Naive thymus-derived CD8-positive, alpha-beta T cell (primary cell): ENCODE measurements at places on chromosomes 2 and 18. TPM values are rescaled to one million over a fixed set of nuclear protein-coding genes. Genes with fewer than 3 reads are reported as not detected.

DNA sequence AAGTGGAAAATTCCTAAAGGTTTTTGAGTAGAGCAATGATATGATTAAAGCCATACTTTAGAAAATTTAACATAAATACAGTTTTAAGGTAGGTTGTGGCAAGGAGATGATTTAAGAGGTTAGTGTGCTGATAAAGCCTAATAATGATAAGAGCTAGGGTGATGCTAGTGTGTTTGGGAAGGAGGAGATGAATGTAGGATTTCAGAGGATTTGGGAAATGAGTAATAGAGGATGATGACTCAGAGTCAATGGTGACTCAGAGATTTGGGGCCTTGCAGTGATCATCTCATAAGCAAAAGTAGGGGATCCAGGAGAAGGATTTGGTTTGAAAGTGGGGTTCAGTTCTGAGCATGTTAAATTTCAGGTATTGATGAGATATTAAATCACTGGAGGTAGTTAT lies 23.3 kb downstream of the STAMBP start:
- no peak overlapping the region for H3K27ac ChIP-seq
- DNase-seq, result no peak
- H3K27me3 ChIP-seq, result no peaks in the 10 kb centered on the region
- H3K36me3 ChIP-seq, result no peaks in the 10 kb centered on the region
- H3K4me1 ChIP-seq, result no peaks in the 10 kb centered on the region
- H3K4me3 ChIP-seq, result no peak overlapping the region

DNA sequence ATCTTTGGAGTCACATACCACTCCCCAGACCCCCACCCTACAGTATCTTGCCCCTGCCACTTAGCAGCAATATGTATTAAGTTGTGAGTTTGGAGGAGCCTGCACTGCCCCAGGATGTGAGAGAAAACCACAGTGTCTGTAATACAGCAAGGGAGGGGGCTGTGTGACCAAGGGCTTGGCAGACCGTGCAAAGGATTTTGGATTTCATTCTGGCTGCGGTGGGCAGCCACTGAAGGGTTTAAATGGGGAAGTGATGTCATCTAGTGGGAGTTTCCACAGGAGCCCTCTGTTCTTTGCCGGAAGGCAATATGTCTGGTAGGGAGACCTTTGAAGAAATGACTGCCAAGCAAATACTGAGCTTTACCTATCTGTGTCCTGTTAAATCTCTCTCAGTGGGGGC lies 202.4 kb downstream of the FHOD3 start:
- no peak overlapping the region for H3K4me3 ChIP-seq
- peaks cover 2% of the 10 kb centered on the region for H3K27me3 ChIP-seq
- DNase-seq, result no peak
- no peaks in the 10 kb centered on the region for H3K4me1 ChIP-seq
- H3K27ac ChIP-seq, result no peak overlapping the region
- H3K36me3 ChIP-seq, result no peaks in the 10 kb centered on the region

- peaks cover 14% of the 10 kb centered on the region for H3K27me3 ChIP-seq
- H3K4me3 ChIP-seq, result no peak overlapping the region
- DNase-seq, result no peak
- H3K36me3 ChIP-seq, result no peaks in the 10 kb centered on the region
- H3K27ac ChIP-seq, result no peak overlapping the region
These were observed 109.8 kb downstream of the MAP3K20 start for GRCh38 chr2:173185437-173185836.

The IL1F10 gene
- polyA plus RNA-seq, result not detected

The FNDC4 gene
- polyA plus RNA-seq, result 0.15 TPM

The SLC19A3 gene
- not detected for polyA plus RNA-seq

The LRP1B gene
- not detected for polyA plus RNA-seq
